Activated T-helper 1 cell treated with anti-CD3 and anti-CD28 coated beads, Interleukin-12 subunit alpha, Interleukin-12 subunit beta, Interleukin-2, Interleukin-4 antibody, amounts not matched to agents 30 ng/mL and 10 ng/mL and 1 ng/mL, durations not matched to agents 14 hours and 24 hours and 36 hours (primary cell): ENCODE measurements at places on chromosomes 5 and 9. TPM values are rescaled to one million over a fixed set of nuclear protein-coding genes. Genes with fewer than 3 reads are reported as not detected.
A peak's percentile ranks its signal among the peaks of the same experiment; 100 is the strongest.

GRCh38 chr5:173950829-173951228 lies 38.1 kb upstream of the C5orf47 start:
- peaks cover 27% of the 10 kb centered on the region for H3K36me3 ChIP-seq
- H3K27ac ChIP-seq: no peak overlapping the region
- no peaks in the 10 kb centered on the region for H3K4me1 ChIP-seq
- H3K4me3 ChIP-seq: no peak overlapping the region
- no peaks in the 10 kb centered on the region for H3K27me3 ChIP-seq
- DNase-seq: no peak

DNA sequence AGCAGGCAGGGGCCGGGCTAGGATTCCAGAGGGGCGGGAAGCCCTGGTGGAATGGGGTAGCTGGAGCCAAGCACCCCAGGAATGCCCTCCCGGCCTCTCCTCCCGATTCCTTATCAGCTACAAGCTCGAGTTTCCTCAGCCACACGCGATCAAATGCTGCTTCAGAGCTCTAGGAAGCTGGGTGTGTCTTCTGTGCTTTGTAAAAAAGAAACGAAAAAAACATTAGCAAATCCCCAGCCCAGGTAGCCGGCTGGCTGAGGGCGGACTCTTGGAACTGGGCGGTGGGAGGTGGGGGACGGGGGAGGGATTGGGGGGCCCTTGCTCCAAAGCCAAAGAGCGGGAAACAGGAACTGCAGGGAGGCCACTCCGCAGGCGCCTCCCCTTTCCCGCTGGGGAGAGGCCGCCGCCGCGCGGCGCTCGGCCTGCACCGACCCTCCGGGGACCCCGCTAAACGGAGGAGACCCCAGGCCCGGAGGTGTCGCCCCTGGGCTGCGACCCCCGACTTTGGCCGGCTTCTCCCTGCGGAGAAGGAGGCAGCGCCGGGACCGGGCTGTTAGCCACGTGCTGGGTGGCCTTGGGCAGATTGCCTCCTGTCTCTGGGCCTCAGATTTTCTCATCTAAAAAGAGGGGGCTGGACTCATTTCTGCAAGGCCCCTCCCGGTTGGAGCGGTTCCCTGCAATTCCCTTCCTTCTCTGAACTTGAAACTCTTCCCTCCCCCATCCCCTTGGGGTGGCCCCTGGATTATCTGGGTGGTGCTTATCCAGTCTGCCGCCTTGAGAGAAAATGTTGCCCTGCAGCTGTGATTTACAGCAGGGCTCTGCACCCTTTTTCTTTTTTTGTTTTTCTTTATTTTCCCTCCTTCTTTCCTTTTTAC lies 40.9 kb upstream of the FABP6 start:
- peak overlapping the region; percentile 42 for H3K4me3 ChIP-seq
- DNase-seq: no peak
- peaks cover 10% of the 10 kb centered on the region for H3K4me1 ChIP-seq
- no peaks in the 10 kb centered on the region for H3K36me3 ChIP-seq

The DOK3 gene
- 3.7 and 5.0 TPM in 2 replicates for total RNA-seq

GRCh38 chr9:124272979-124273378 lies 15.2 kb downstream of the NEK6 start:
- H3K27me3 ChIP-seq: peaks cover 6% of the 10 kb centered on the region
- no peak overlapping the region for H3K4me3 ChIP-seq
- H3K36me3 ChIP-seq: no peaks in the 10 kb centered on the region
- H3K4me1 ChIP-seq: peaks cover 3% of the 10 kb centered on the region
- no peak for DNase-seq

DNA sequence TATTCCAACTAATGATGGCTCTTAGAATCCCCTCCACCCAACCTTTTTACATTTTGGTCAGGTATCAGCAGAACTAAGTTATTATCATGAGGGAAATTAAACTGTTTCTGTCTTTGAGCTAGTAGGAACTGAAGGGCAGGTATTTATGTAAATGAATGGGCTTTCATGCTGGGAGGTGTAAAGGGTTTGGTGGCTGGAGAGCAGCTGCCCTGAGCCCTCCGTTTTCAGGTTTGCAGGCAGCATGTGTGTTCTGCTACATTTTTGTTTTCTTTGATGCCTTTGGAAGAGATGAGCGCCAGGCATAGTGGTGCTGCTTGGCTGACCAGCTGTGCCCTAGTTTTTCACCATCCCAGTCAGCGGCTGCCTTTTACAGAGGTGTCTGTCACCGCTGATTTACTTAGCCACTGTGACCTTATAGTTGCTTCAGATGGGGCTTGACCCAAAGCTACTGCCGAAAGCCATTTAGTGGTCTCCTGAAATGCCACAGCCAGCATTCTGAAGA lies 231.9 kb downstream of the MAST4 start:
- peak overlapping the region; percentile 94 for H3K4me3 ChIP-seq
- peak overlapping the region; percentile 96 for H3K27ac ChIP-seq
- DNase-seq: no peak
- peaks cover 13% of the 10 kb centered on the region for H3K36me3 ChIP-seq

The LCN9 gene
- not detected in 2 replicates for total RNA-seq

The C5orf63 gene
- 4.0 and 7.0 TPM in 2 replicates for total RNA-seq

- no peaks in the 10 kb centered on the region for H3K4me1 ChIP-seq
- H3K4me3 ChIP-seq: no peak overlapping the region
- H3K27ac ChIP-seq: no peak overlapping the region
Observed at GRCh38 chr9:131012023-131012334, 3.0 kb downstream of the LAMC3 start.

The EFCAB9 gene
- total RNA-seq: not detected in 2 replicates

The CKMT2 gene
- total RNA-seq: not detected in 2 replicates

The SLC36A3 gene
- total RNA-seq: not detected in 2 replicates

- peaks cover 7% of the 10 kb centered on the region for H3K4me1 ChIP-seq
- no peak for DNase-seq
- no peak overlapping the region for H3K27ac ChIP-seq
- H3K4me3 ChIP-seq: no peak overlapping the region
Observed at GRCh38 chr5:159825551-159826051, 90.7 kb upstream of the ADRA1B start.

DNA sequence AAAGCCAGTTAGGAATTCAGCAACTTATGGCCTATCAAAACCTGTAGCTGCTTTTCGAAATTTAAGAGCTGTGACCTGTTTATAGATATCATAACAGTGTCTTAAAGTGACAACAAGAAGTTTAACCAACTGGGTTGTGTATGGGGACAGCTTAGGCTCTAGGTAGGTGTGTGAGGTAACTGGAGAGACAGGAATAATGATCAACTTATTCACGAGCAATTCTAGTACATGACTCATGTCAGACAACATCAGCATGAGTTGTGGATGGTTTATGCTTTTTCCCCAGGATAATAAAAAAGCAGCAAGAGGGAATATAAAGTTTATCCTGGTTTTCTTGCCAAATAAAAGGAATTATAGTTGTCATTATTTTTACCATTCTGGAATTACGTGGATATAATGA lies 88.6 kb downstream of the GDNF start:
- no peaks in the 10 kb centered on the region for H3K27me3 ChIP-seq
- H3K27ac ChIP-seq: no peak overlapping the region
- DNase-seq: no peak
- no peaks in the 10 kb centered on the region for H3K36me3 ChIP-seq
- no peaks in the 10 kb centered on the region for H3K4me1 ChIP-seq
- no peak overlapping the region for H3K4me3 ChIP-seq

The EGR1 gene
- 42.8 and 43.0 TPM in 2 replicates for total RNA-seq

The SEMA5A gene
- total RNA-seq: 0.12 TPM in 1 of 2 replicates, not detected in the other

DNA sequence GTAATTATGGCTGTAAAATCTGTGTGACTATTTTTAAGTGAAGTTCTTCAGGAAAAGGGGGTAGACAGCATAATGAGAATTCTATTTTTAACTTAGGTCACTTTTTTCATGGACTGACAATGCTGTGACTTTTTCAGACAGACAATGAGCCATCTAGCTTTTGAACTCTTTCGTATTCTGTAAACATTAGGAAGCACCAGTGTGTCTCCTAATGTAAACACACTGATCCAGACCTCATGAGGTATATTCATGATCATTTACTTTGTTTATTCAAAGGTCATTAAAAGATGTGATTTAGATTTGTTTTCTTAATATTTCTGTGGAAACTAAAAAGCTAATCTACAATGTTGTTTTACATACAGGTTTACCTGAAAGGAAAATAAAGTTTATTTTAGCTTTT lies 352.6 kb downstream of the ADGRV1 start:
- H3K27me3 ChIP-seq: peaks cover 2% of the 10 kb centered on the region
- H3K4me3 ChIP-seq: no peak overlapping the region
- H3K4me1 ChIP-seq: no peaks in the 10 kb centered on the region
- H3K27ac ChIP-seq: no peak overlapping the region

GRCh38 chr5:55601628-55602027 lies 66.9 kb upstream of the PLPP1 start:
- no peak for DNase-seq
- peak overlapping the region; percentile 16 for H3K27ac ChIP-seq
- peaks cover 40% of the 10 kb centered on the region for H3K4me1 ChIP-seq
- peaks cover 2% of the 10 kb centered on the region for H3K36me3 ChIP-seq
- peak overlapping the region; percentile 3 for H3K4me3 ChIP-seq
